Activated CD4-positive, CD25-positive, alpha-beta regulatory T cell treated with anti-CD3 and anti-CD28 coated beads, Interleukin-2, amount 50 U/mL, for 16 hours (primary cell): ENCODE measurements at places on chromosomes 7 and 10.

GRCh38 chr7:111043561-111043960 is 47.4 kb upstream of the LRRN3 start:
- DNase-seq, result no peak

GRCh38 chr10:101536800-101537199 is 51.3 kb downstream of the POLL start:
- DNase-seq, result no peak

DNA sequence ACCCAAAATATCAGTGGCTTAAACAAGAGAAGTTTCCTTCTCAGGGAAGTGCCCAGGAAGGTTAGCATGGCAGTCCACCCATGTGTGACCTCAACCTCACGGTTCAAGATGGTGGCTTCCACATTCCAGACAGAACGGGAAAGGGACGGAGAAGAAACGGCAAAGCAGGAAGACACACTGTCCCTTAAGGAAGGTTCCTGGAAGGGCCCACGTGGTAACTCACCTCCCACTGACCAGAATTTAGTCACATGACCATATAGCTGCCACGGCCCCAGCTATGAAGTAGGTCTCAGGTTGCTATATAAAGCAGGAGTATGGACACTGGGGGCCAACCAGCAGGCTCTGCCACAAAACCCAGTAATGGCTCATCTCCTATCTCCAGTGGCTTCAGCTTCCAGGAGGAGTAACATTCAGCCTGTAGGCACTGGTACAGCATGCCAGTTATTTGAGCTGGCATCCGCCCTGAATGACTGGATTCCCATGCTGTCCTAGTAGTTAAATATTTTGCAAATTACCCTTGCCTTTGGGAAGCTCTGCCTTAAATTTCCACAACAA is 278.5 kb upstream of the KLF14 start:
- no peak for DNase-seq

DNA sequence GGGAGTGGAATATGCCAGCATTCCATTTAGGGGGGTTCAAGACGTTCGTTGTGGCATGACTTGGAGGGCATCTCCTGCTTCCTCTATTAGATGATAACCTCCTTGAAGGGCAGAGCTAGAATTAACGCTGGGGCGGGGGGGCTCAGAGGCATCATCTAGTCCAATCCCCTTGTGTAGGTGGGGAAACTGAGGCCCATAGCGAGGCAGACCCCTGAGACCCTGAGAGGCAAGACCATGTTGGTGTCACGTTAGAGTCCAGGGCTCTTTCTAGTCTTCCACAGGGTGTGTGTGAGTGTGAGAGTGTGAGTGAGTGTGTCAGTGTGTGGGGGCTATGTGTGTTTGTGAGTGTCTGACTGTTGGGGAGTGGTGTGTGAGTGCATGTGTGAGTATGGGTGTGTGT is 29.3 kb upstream of the NUB1 start:
- no peak for DNase-seq

DNA sequence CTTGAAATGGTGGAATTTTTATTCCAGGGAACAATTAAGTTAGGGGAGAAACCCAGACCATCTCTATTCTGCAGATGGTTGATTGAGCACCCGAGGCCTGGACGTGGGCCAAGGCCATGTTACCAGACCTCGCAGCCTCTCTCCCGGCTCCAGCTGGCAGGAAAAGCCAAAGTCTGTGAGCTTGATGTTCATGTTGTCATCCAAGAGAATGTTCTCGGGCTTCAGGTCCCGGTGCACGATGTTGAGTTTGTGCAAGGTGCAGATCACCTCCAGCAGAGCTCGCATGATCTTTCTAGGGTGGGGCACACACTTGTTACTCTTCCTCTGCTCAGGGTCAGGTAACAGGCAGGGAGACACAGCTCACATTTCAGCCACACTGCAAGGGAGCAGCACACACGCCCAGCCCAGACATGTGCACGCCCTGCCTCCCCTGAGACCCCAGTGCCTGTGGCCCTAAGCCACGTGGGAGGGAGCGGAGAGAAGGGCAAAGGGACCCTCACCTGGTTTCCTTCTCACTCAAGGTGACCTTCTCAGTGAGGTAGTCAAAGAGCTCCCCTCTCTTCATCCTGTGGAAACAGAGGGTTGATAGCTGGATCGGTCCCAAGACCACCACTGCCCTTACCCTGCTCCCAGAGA is 9.5 kb downstream of the PHKG1 start:
- no peak for DNase-seq

GRCh38 chr7:24972166-24972477 is 7.9 kb downstream of the OSBPL3 start:
- no peak for DNase-seq

- DNase-seq, result no peak
Measured at GRCh38 chr10:25615926-25616325, 318.1 kb upstream of the MYO3A start.

- no peak for DNase-seq
Measured at GRCh38 chr10:49594594-49594993, 15.5 kb upstream of the SLC18A3 start.

DNA sequence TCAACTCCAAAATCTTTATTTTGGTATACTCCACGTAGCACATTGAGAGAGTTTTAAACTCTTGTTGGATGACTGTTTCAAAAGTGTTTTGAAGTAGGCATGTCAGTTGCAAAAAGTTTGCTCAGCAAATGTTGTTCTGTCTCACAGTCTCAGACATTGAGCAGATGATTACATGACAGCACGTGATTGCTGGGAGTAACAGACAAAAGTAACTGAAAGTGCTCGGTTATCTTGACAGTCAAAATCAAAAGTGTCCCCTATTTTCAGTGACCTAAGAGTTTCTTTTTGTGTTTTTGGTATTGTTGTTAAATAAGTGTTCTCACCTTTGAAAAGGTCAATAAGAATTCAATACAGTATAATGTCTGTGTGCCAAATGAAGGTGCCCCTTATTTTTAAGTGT is 84.3 kb downstream of the CFTR start:
- DNase-seq, result no peak

DNA sequence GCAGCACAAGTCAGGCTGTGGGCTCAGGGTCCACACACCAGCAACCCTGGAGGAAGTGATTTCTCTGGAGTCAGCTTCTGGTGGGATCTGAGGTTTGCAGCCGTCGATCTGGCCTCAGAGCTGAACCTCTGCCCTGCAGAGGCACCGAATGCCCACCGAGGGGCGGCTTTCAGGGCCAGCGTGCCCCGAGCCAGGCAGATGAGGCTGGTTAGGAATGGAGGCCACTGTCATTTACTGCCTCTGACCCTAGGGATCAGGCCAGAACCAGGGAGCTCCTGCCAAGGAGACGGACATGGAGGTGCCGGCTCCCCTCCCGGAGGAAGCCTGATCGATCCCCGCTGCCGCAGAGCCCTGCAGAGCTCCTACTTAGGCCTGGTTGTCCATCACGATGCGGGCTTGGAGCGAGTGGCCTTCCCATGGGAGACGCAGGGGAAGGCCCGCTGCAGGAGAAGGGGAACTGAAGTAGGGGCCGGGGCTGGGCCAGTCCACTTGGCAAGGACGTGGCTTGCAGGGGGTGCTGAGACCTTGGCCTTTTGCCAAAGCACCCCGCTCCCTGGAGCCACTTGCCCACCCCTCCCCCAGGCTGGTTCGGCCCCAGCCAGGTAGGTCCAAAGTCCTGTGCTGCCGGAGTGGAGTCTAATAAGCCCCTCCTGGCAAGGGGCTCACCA is 19.6 kb upstream of the ELFN1 start:
- no peak for DNase-seq

DNA sequence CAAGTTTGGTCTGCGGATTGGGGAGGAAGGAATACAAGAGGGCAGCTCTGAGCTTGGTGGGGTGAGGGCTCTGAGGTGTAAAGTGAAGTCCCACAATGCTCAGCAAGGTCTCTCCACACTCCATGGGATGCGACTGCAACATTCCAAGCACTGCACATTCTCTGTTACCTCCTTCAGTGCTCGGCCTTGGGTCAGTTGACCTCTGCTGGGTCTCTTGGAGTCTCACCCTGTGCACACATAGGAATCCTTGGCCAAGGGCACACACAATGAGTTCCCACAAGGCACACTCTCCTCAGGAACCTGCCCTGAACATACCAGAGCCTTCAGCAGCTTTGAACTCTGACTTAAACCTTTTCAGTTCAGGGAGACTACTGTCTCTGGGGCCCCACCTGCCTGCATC is 2.4 kb upstream of the WDFY4 start:
- DNase-seq, result no peak

- no peak for DNase-seq
Measured at GRCh38 chr7:65966146-65966545, 15.9 kb downstream of the GUSB start.

- no peak for DNase-seq
Measured at GRCh38 chr7:36318116-36318515, 71.5 kb upstream of the ANLN start.

GRCh38 chr7:44292876-44293560 is 32.4 kb downstream of the CAMK2B start:
- DNase-seq, result no peak

- DNase-seq, result no peak
Measured at GRCh38 chr7:50648076-50648475, 82.9 kb upstream of the DDC start.

DNA sequence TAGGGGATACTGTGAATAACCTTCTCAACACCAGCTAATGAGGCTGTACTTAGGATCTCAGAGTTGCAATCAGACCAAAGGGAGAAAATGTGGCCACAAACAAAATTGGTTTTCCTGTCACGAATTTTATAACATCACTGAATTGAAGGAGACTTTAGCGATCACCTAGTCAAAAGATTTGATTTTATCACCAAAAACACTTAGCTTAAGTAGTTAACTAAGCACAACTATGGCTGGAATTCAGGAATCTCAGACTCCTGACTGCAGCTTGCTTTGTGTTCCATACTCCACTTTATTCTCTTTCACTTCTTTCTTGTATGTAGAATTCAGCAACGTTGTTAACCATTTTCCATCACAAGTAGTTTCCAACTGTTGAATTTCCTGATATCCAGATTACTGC is 152.0 kb downstream of the SLC16A9 start:
- no peak for DNase-seq

- no peak for DNase-seq
Measured at GRCh38 chr10:48604991-48605508, at the start of gene ARHGAP22. Gene ARHGAP22, minus strand, starts transcription at chr10:48605073. Its CDS starts 277 bp downstream, at chr10:48604796.

DNA sequence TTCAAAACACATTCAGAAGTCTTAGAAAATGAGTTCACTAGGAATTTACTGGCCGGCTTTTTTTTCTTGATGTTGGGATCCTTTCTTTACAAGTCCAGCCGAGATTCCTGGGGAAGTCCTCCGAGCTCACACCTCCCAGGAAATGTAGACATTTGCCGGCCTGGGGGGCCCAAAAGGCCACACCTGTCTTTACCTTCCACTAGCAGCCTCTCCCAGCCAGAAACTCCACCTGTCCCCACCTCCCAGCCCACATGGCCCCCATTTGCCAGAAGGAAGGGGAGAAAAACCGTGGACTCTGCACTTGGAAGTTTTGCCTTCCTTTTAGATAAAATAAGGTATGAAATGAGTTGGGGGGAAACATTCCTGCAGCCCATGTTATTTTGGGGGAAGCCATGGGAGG is 27.6 kb upstream of the EMX2 start:
- DNase-seq, result no peak

DNA sequence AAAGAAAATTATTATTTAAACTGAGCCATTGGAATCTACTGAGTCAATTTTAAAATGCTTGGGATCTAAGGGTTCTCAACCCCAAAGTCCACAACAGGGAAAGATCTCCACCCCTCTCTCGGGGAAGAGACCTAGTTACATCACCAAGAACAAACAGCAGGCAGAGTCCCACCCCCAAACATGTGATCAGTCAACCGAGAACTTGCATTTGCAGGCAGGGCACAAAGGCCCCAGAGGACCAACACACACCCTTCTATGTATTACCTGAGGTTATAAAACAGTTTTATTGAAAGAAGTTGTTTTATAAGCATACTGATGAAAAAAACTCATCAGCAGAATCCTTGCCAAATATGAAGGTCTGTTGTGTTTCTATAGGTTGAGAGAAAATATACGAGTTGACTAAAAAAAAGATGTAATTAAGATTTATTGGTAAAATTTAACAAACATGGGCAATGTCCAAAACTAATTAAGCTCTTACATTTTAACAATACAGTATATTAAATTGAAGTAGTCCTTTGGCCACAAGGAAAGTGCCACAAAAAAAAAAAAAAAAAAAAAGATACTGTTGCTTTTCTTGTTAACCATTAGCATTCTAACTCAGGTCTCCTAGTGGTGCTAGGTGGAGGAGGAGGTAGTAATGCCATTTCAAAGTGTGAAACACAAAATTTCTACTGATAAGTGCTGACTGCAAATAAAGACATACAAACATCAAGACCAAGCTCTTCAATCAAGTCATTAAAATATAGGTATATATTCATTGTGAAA is 975 bp upstream of the USP54 start:
- DNase-seq, result no peak

GRCh38 chr7:139774376-139774775 is 3.4 kb downstream of the HIPK2 start:
- no peak for DNase-seq

- DNase-seq, result no peak
Measured at GRCh38 chr10:13705526-13706174, 118.9 kb downstream of the PRPF18 start.

GRCh38 chr7:124457841-124458240 is 307.8 kb downstream of the GPR37 start:
- no peak for DNase-seq

- no peak for DNase-seq
Measured at GRCh38 chr10:6507311-6507710, 72.8 kb downstream of the PRKCQ start.

- DNase-seq, result no peak
Measured at GRCh38 chr10:46527241-46527811, 29.1 kb downstream of the GPRIN2 start.

DNA sequence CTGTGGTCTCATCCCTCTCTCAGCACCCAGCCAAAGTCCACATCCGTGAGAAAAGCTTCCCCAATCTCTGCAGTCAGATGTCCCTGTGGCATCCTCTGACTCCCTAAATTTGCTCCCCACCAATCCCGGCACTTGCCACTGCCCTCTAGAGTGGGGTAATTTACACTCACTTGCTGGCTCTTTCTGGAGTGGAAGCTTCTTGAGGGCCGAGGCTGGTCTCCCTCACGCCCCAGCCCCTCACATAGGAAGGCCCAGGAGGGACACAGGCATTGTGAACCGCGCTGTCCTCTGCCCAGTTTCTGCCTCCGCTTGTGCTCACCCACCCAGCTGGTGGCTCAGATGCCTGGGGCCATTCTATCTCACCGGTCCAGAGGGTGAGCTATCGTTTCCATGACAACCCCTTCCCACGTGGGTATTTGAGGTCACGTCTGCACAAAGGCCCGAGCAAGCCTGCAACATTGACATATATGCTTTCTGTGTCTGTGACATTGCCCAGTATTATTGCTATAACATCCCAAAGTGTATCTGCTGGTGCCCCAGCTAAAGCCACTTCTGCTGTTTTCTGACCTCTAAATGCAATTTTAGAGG is 97.3 kb upstream of the CTBP2 start:
- no peak for DNase-seq
